ENCODE measurements at places on chromosomes 6 and 20.

DNA sequence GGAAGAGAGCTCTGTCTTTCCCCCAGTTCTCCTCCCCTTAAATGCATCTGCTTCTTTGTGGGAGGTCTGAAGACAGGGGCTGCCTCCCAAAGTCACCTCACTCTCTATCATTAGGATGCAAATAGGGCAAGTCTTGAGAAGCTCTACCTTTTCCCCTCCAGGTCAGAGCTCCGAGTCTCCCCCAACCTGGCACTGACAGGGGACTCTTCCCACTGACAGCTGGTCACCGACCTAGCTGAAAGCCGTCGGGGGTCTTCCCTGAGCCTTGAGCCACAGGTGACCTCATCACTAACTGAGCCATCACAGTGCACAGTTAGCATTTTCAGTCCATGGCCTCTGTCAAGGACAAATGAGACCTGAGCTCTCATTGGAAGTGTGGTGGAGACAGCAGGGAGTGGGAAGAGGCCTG is 386.7 kb downstream of the HACE1 start:
- no peak for DNase-seq

DNA sequence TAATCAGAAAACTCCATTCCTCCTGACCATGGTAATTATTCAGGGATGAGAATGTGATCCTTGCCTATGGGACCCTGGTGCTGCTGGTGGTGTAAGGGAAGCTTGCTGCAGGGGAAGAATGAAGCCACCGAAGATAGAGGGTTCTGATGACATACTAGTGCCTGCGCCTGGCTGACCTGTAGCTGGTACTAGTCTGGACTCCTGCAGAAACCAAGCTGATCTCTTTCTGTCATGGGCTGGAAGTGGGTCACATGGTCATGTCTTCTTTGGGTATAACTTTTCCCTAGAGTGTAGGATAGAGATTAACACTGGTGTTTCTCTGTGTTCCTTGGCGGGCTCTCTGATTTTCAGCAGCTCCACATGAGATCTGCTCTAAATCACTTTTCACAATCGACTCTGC is 8.6 kb upstream of the SLC4A11 start:
- no peak for DNase-seq

GRCh38 chr20:35385733-35386132 is 26.0 kb downstream of the UQCC1 start:
- DNase-seq, result no peak

GRCh38 chr6:6746333-6746969 is 157.9 kb downstream of the LY86 start:
- no peak for DNase-seq

DNA sequence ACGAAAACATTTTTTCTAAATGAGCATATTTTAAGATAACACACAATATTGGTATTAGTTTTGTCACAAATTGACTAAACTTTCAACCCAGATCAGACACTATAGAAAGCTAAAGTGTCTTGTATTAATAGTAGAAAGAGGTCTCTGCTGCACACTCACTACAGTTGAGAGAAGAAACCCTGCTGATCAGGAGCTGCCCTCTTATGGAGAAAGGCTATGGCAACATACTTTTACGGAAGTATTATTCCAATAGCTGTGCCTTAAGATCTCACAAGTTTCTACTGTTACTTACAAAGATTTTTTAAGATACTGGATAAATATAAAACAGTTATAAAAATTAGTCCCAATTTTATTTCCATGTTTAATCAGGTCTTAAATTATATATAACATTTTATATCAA is 155.7 kb downstream of the RIMS1 start:
- no peak for DNase-seq

GRCh38 chr20:58003525-58003924 is 224.9 kb downstream of the ANKRD60 start:
- no peak for DNase-seq

GRCh38 chr6:37134036-37134395 is 35.9 kb upstream of the PIM1 start:
- no peak for DNase-seq

- no peak for DNase-seq
Observed at GRCh38 chr20:53609491-53610445, 16.1 kb upstream of the ZNF217 start.

DNA sequence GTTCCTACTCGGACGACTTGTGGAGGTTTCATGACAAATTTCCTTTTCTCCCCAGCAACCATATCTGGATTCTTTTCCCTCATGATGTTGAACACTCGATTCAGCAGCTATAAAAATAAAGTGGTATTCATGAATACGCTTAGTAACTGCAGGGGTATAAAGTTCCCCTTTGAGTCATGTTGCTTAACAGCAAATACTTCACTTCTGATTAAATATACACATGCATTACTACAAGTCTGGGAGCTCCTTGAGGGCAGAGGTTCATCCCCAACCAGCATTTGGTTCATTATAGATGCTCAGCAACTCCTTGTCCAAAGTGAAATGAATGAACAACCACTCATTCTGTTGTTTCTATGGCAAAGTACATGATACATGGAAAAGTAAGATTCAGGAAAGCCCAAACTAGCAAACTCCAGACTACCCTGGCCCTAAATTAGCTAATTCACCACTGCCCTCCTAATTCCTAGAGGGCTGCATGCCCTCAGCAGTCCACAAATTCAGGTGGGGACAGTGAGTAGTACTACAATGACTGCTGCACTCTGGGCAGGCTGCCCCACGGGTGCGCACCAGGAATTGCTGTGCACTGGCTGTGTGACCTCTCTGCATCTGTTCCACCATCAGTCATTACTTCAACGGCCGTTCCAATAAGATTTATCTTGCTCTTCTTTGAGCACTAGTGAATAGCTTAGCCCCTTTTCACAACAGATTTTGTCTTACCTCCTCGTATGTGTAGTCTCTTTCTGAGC is 15.2 kb downstream of the EIF2S2 start:
- DNase-seq, result no peak

- DNase-seq, result no peak
Observed at GRCh38 chr6:107390056-107390455, 69.3 kb downstream of the PDSS2 start.

GRCh38 chr6:43308101-43308989 is at the start of gene CRIP3:
Gene CRIP3 (minus strand): TSS chr6:43308826. CDS start chr6:43308792, 34 bp downstream.
- peak; percentile 29 for DNase-seq

GRCh38 chr6:125728739-125729138 is 20.7 kb upstream of the HEY2 start:
- DNase-seq, result no peak

- DNase-seq, result no peak
Observed at GRCh38 chr6:15255909-15256395, 10.1 kb downstream of the JARID2 start.

DNA sequence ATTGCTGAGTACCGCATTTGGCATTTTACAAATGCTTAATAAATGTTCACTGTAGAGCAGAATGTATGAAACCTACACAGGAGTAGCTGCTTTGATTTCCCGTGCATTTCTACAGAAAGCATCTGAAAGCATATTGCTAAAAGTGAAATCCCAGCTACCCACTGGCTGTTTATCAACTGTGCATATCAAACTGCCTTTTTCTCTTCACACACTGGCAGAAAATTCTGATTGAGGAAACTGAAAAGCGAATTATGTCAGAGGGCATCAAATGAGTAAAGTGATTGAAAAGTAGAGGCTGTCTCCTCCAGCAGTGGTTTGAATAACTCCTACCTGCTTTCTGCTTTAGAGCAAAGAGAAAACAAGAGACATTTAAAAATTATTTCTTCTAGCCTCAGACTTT is 28.0 kb downstream of the STX11 start:
- DNase-seq, result no peak

GRCh38 chr6:39516471-39516870 is 194.0 kb upstream of the KCNK16 start:
- DNase-seq, result no peak

- no peak for DNase-seq
Observed at GRCh38 chr20:21046413-21047070, 59.6 kb downstream of the LINC00237 start.

DNA sequence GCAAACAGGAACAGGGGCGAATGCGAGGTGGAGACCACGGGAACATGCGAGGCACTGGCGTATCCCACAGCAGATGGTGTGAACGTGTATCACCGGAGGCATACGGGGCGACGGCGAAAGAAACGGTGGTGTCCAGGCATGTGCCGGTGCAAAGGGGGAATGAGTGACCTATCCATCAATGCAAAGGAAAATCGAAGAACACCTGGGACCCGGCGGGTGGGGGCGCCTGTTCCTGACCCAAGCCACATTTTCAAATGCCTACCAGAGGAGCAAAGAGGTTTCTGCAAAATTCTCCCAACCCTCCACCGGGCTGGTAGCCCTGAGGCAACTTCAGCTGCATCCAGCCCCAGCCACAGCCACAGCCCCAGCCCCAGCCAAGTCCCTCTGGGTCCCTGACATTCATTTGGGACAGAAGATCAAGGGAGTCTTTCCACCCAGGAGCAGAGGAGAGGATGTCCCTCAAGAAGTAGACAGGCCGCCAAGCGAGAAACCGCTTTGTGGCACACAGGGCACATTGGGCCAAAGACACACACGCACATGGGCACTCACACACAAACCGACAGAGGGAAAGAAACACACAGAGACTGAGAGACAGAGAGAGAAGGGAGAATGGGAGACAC is 164.0 kb upstream of the ZNF337 start:
- DNase-seq, result no peak

DNA sequence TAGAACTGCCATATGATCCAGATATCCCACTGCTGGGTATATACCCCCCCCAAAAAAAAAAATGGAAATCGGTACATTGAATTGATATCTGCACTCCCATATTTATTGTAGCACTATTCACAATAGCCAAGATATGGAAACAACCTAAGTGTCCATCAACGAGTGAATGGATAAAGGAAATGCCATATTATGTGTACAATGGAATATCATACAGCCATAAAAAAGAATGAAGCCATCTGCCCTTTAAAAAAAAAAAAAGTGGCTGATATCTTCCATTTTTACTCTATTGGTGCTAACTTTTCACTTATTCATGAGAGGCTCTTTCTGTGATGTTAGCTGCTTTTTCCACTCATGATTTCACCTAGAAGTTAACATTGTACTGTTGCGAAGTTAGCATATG is 156.5 kb downstream of the REV3L start:
- no peak for DNase-seq

- peak; percentile 50 for DNase-seq
Observed at GRCh38 chr20:21102603-21103311, 3.4 kb downstream of the LINC00237 start.

DNA sequence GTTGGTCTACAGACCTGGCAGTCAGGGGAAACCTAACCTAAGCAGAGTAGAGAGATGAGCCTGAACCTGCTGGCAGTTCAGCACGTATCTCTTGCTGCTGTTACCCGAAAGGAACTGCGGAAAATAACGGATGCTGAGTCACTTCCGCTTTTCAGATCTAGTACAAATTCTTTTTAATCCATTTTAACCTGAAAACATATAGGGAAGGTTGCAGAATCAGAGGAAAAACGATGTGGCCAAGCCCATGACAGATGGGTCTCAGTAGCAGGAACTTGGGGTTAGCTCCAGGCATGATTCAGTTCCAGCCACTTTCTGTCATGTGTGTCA is 351.9 kb upstream of the PRND start:
- DNase-seq, result peak; percentile 17

DNA sequence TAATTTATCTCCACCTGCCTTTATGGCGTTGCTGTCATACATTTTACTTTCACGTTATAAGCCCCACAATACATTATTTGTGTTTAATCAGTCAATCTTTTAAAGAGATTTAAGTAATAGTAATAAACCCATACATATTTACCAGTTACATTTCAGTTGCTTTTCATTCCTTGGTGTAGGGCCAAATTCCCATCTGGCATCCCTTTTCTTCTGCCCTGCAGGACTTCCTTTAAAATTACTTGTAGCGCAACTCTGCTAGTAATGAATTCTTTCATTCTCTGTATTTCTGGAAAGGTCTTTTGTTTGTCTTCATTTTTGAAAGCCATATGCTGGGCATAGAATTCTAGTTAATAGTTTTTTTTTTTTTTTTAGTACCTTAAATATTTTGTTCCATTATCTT is 24.9 kb downstream of the ZNF334 start:
- no peak for DNase-seq

GRCh38 chr6:3429211-3429610 is 27.6 kb downstream of the SLC22A23 start:
- DNase-seq, result no peak

- peak; percentile 68 for DNase-seq
Observed at GRCh38 chr6:16420715-16421461, 182.5 kb downstream of the GMPR start.

DNA sequence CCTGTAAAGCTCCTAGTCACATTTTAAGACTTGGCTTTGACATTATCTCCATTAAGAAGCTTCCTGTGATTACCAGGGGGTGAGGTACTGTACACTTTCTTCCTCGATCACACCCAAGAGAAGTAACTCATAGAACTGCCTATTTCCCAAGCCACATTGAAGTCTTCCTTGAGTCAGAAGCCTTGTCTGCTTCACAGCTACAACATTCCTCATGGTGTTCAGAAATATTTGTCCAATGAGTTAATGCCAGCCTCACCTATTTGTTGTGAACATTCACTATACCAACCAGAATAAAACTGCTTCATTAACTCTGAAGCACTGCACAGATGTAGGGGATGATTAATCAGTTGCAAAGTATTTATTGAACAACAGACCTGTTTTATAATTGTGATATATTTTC is 622.3 kb downstream of the PTPRT start:
- DNase-seq, result no peak

- DNase-seq, result no peak
Observed at GRCh38 chr6:134729561-134729960, 220.3 kb downstream of the ALDH8A1 start.

DNA sequence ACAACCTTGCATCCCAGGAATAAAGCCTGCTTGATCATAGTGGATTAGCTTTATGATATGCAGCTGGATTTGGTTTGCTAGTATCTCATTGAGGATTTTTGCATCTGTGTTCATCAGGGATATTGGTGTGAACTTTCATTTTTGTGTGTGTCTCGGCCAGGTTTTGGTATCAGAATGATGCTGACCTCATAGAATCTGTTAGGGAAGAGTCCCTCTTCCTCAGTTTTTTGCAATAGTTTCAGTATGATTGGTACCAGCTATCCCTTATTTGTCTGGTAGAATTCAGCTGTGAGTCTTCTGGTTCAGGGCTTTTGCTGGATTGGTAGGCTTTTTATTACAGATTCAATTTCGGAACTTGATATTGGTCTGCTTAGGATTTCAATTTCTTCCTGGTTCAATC is 132.5 kb downstream of the ZFAND3 start:
- DNase-seq, result no peak

GRCh38 chr6:5466281-5467136 is 205.2 kb downstream of the FARS2 start:
- DNase-seq, result no peak

DNA sequence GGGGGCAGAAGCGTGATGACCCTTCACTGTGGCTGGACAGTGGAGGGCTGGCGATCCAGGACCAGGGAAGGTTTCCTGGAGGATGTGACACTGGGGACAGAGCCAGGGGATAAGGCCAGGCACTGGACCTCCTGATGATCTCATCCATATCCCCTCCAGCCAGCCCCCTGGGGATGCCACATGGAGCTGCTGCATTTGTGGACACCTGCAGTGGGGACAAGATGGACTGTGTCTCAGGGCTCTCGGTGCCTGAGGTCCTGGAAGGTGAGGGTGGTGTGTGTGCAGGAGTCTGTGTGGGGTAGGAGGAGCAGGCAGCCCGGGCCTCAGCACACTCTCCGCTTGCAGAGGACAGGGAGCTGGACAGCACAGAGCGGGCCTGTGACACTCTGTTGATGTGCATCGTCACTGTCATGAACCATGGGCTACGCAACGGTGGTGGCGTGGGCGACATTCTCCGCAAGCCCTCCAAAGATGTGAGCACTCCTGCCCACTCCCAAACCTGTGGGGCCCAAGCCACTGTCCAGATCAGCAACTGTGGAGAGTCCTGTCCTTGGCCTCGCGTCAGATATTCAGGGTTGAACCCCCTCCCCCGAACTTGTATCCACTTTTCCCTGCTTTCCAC is 19.9 kb downstream of the UQCC2 start:
- DNase-seq, result no peak

GRCh38 chr6:115514656-115515055 is 546.0 kb downstream of the FRK start:
- no peak for DNase-seq

Data from GM13977 (cell line).